ENCODE measurements at places on chromosomes 11 and 22. TPM values are rescaled to one million over a fixed set of nuclear protein-coding genes. Genes with fewer than 3 reads are reported as not detected.

The FBXO3 gene
- total RNA-seq = 28.1 TPM

The OR52N4 gene
- not detected for total RNA-seq

The FGF19 gene
- total RNA-seq = 0.05 TPM

The OR52I1 gene
- not detected for total RNA-seq

The ST14 gene
- total RNA-seq = 0.10 TPM

The SPCS2 gene
- 231 TPM for total RNA-seq

The NDUFC2 gene
- total RNA-seq = 248 TPM

The FGF3 gene
- total RNA-seq = not detected

The TMEM80 gene
- 12.4 TPM for total RNA-seq

Data from A549 treated with Mapracorat at 1 μM for 4 hours (cell line).